ENCODE measurements at places on chromosomes 5 and 9. TPM values are rescaled to one million over a fixed set of nuclear protein-coding genes. Genes with fewer than 3 reads are reported as not detected.

PCDHB12 gene
- 0.33 TPM for total RNA-seq

RLN2 gene
- total RNA-seq = 1.4 TPM

THBS4 gene
- 0.22 TPM for total RNA-seq

CCDC192 gene
- total RNA-seq = not detected

GPRIN1 gene
- 3.9 TPM for total RNA-seq

HAVCR2 gene
- total RNA-seq = 1.5 TPM

IFNK gene
- not detected for total RNA-seq

SMIM32 gene
- total RNA-seq = not detected

NXNL2 gene
- total RNA-seq = 0.98 TPM

AHRR gene
- 2.0 TPM for total RNA-seq

C9orf72 gene
- total RNA-seq = 12.5 TPM

CTNND2 gene
- not detected for total RNA-seq

MUSK gene
- not detected for total RNA-seq

MEF2C gene
- 220 TPM for total RNA-seq

CBY3 gene
- total RNA-seq = 0.09 TPM

LVRN gene
- 0.22 TPM for total RNA-seq

CD72 gene
- 0.11 TPM for total RNA-seq

STING1 gene
- total RNA-seq = 33.7 TPM

LCN10 gene
- total RNA-seq = not detected

GLRA1 gene
- not detected for total RNA-seq

ZFP37 gene
- 0.65 TPM for total RNA-seq

IL13 gene
- not detected for total RNA-seq

WDR38 gene
- total RNA-seq = not detected

TXNDC8 gene
- total RNA-seq = not detected

SPINK7 gene
- not detected for total RNA-seq

ARHGEF37 gene
- total RNA-seq = 12.2 TPM

GRXCR2 gene
- not detected for total RNA-seq

GRM6 gene
- total RNA-seq = not detected

MEGF10 gene
- total RNA-seq = 1.6 TPM

CNOT8 gene
- 90.7 TPM for total RNA-seq

PCDHGB2 gene
- total RNA-seq = 2.7 TPM

PCDHA3 gene
- total RNA-seq = 0.11 TPM

SPINK13 gene
- not detected for total RNA-seq

ACOT12 gene
- not detected for total RNA-seq

INSL6 gene
- total RNA-seq = not detected

LHX6 gene
- 0.09 TPM for total RNA-seq

SOHLH1 gene
- not detected for total RNA-seq

FOXD4L4 gene
- 0.09 TPM for total RNA-seq

FOXD4 gene
- total RNA-seq = 0.17 TPM

FAT2 gene
- total RNA-seq = not detected

C9orf50 gene
- not detected for total RNA-seq
